ENCODE measurements at places on chromosomes 13 and 19. TPM values are rescaled to one million over a fixed set of nuclear protein-coding genes. Genes with fewer than 3 reads are reported as not detected.

CBLC gene
- not detected for total RNA-seq

ATP7B gene
- 10.5 TPM for total RNA-seq

FGF22 gene
- total RNA-seq, result 0.72 TPM

IGSF23 gene
- total RNA-seq, result not detected

NUCB1 gene
- 149 TPM for total RNA-seq

KPTN gene
- 7.1 TPM for total RNA-seq

CCDC106 gene
- total RNA-seq, result 13.4 TPM

NOTCH3 gene
- 38.2 TPM for total RNA-seq

SWSAP1 gene
- total RNA-seq, result 2.6 TPM

POU2F2 gene
- total RNA-seq, result 2.9 TPM

ZNF43 gene
- total RNA-seq, result 31.7 TPM

FFAR2 gene
- total RNA-seq, result 0.69 TPM

COMMD6 gene
- total RNA-seq, result 234 TPM

IQCN gene
- 4.4 TPM for total RNA-seq

TYROBP gene
- 34.1 TPM for total RNA-seq

SCGB2B2 gene
- total RNA-seq, result 0.61 TPM

IPO5 gene
- 158 TPM for total RNA-seq

UGGT2 gene
- total RNA-seq, result 74.7 TPM

CD22 gene
- total RNA-seq, result 9.4 TPM

PSMC4 gene
- total RNA-seq, result 80.9 TPM

SERPINE3 gene
- total RNA-seq, result not detected

C19orf81 gene
- total RNA-seq, result 7.1 TPM

ZNF729 gene
- total RNA-seq, result 0.11 TPM

ZNF91 gene
- 105 TPM for total RNA-seq

KLK15 gene
- total RNA-seq, result not detected

CXCL17 gene
- total RNA-seq, result not detected

ERCC1 gene
- 93.8 TPM for total RNA-seq

AMER2 gene
- total RNA-seq, result 81.6 TPM

ZNF547 gene
- total RNA-seq, result 5.6 TPM

ZNF571 gene
- total RNA-seq, result 14.2 TPM

MAP4K1 gene
- total RNA-seq, result 1.6 TPM

KLK4 gene
- not detected for total RNA-seq

ZSCAN22 gene
- total RNA-seq, result 2.3 TPM

KCNJ14 gene
- total RNA-seq, result 1.4 TPM

MAG gene
- total RNA-seq, result 83.5 TPM

IFT88 gene
- 30.4 TPM for total RNA-seq

LYL1 gene
- total RNA-seq, result 8.8 TPM

TMEM190 gene
- 0.40 TPM for total RNA-seq

PNPLA6 gene
- total RNA-seq, result 45.8 TPM

ZNF850 gene
- 6.4 TPM for total RNA-seq

ZNF135 gene
- total RNA-seq, result 21.4 TPM

JAK3 gene
- total RNA-seq, result 4.3 TPM

ZNRF4 gene
- not detected for total RNA-seq

TUBA3C gene
- total RNA-seq, result not detected

KIR2DL4 gene
- not detected for total RNA-seq

ADGRE1 gene
- total RNA-seq, result not detected

SELENOV gene
- total RNA-seq, result 1.7 TPM

CD33 gene
- 3.0 TPM for total RNA-seq

All from spinal cord (tissue), 10 donors.